NCI-H1694 (cell line): ENCODE measurements at places on chromosomes 1 and 21.

DNA sequence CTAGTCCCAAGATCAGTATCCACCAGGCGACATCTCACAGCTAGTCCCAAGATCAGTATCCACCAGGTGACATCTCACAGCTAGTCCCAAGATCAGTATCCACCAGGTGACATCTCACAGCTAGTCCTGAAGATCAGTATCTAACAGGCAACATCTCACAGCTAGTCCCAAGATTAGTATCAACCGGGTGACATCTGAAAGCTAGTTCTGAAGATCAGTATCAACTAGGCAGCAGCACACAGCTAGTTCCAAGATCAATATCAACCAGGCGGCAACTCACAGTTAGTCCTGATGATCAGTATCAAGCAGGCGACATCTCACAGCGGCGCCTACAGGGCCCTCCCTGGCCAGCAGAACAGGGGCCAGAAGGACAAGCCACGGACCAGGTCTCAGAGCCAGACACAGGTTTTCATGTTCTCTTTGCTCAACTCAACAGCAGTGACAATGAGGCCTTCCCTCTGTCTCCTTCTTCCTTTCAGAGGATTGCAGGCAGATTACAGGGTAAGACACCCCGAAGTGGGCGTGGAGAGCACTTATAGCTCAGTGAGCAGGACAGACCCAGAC, 32.5 kb downstream of the NPHP4 start:
- DNase-seq = no peak

DNA sequence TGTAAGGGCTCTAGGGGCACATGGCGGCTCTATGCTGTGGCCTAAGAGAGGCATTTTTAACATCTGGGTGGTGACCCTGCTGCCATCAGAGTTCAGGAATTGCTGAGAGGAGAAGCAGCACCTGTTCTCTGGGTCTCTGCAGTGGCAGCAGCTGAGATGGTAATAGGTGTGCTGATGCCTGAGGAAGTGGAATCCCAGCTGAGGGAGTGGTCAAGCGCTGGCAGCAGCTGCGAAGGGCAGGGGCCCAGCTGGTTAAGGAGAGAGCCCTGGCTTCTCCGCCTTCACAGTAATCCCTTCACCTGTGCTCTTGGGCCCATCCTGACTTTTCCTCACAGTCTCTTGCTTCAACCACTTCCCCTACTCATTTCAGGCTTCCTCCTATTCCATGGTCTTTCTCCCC, 39.8 kb downstream of the GJA5 start:
- DNase-seq = no peak

DNA sequence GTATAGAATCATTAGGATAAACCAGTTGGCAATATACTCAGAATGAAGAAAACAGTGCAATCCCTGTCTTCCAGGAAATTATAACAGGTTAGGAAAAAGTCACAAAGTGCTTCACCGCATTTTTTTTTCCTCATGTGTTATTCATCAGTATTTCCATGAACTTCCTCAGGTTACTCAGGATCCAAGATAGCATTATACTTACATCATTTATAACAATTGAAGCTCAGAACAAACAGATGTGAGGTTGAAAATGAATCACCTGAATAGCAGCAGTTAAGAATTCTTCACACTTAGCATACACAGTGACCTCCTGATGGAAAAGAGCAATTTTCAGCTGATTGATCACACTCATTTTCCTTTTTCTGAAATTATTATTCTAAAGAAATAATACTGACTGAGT, 1040.7 kb upstream of the B3GALT2 start:
- no peak for DNase-seq

DNA sequence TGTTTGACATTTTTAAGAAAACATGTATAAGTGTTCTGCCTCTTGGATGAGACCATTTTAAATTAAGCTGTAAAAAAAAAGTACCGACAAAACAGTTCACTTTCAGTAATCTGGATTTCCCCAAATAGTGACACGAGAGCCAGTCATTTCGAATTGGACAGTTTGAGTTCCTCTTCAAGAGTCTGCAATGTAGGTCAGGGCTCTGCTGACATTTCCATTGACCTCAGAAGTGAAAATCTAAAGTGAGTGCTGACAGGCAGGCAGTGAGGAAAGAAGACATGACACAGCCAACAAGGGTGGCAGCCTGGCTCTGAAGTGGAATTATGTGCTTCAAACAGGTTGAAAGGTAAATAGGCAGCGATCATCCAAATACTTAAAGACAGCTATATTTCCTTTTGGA, at the start of gene IL23R:
IL23R (plus strand) TSS at position 259 of the 400 bp plus-strand sequence. CDS start 1,667 bp downstream, outside the sequence.
- no peak for DNase-seq

DNA sequence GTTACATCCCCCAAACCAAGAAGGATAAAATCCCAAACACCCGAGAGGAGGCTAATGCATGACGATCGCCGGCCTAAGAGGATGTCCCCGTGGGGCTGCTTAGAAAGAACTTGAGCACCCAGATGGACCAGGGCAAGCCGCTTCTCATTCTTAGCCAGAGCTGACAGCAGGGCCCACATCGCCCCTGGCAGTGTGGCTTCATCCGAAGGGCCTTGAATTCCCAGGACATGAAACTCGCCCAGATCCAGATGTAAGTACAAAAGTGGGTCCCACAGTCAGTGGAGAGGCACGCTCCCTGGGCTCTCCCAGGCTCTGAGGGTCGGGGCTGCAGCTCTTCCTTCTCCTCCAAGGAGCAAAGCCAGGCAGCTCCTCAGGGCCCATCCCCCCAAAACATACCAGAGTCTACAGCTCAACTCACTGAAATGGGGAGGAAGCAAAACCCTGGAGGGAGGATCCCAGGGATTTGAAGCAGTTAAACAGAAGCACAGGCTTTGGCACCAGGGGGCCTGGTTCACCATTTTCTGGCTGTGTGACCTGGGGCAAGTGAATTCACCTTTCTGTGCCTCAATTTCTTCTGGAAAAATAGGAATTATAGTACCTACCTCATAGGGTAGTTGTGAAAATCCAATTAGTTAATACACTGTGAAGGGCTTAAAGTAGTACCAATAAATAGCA, 85.6 kb downstream of the MAN1C1 start:
- no peak for DNase-seq

GRCh38 chr1:30928171-30928570, 19.6 kb upstream of the SDC3 start:
- DNase-seq = no peak

GRCh38 chr1:207427832-207428585, 26.1 kb upstream of the CR2 start:
- no peak for DNase-seq

DNA sequence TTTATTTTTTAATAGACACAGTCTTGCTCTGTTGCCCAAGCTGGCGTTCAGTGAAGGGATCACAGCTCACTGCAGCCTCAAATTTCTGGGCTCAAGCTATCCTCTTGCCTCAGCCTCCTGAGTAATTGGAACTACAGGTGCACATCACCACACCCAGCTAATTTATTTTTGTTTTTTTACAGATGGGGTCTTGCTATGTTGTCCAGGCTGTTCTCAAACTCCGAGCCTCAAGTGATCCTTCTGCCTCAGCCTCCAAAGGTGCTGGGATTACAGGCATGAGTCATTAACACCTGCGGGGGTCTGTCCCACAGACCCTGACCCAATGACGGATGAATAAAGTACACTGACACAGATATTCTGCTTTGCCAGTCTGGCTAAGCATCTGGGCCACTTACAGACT, 33.6 kb upstream of the ZZZ3 start:
- no peak for DNase-seq

GRCh38 chr1:114290341-114290740, 136.7 kb upstream of the SYT6 start:
- no peak for DNase-seq

DNA sequence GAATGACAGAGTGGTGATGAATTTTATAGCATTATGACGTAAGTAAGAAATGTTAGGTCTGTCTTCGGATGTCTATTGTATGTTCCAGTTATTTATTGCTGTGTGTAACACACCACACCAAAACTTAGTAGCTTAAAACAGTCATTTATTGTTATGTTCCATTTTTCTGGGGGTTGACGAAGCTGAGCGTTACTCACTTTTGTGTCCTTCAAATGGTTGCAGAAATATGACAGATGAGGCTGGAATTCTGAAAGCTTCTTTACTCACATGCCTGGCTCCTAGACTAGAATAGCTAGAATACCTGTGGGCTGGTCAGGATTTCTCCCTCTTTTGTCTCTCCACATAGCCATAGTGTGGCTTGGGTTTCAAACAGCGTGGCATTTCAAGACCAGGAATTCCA, 62.1 kb upstream of the S1PR1 start:
- DNase-seq = no peak

DNA sequence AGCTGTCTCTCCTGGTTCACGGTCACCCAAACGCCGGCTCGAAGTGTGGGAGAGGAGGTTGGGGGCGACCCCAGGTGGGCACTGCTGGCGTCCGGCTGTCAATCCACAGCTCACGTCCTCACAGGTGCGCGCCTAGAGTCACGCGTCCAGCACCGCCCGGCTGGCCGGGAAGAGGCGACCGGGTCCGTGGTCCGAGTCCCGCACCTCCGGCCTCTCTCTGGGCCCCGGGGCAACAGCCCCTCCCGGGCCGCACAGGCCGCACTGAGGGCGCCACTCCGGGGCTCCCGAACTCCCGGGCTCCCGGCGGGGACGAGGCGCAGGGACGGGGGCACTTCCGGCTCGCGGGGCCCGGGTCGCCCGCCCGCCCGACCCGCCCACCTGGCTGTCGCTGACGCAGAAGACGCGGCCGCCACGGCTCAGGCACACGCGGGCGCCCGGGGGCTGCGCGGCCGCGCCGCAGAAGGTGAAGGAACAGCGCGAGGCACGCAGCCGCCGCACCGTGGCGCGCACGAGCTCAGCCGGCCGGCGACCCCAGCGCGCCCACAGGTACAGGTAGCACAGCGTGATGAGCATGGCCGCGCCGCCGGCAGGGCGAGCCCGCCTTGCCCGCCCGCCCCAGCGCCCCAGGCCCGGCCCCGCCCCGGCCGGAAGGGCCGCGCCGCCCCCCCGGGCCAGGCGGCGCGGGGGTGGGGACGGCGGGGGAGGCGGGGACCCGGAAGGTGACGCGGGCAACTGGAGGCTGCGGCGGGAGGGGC, at the start of gene HLCS:
HLCS (minus strand) TSS at position 604 of the 755 bp plus-strand sequence; CDS start at position 573, 31 bp downstream.
- DNase-seq = peak; percentile 47

DNA sequence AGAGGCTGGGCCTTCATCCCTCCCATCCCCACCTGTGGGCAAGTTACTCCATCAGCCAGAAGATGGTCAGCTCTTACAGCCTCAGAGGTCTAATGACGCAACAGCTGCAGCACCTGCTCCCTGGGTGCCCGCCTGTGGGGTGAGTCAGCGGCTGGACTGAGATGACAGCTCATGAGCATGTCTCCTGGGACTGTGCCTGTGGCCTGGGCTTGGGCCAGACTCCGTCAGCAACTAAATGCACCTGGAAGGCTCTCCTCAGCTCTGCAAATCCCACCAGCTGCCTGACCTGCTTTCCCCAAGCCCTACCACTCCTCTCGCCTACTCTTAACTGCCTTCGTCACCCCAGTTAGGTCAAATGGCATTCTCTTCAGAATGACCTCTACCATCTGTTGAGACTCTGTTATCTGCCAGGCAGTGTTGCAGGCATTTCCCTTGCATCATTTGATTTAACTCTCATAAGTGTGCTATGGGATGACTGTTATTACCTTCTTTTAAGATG, 47.7 kb downstream of the ETS2 start:
- no peak for DNase-seq
